ENCODE measurements at places on chromosomes 6 and 20.

- DNase-seq = no peak
These were observed 1.4 kb downstream of the SRC start for GRCh38 chr20:37347347-37347823.

DNA sequence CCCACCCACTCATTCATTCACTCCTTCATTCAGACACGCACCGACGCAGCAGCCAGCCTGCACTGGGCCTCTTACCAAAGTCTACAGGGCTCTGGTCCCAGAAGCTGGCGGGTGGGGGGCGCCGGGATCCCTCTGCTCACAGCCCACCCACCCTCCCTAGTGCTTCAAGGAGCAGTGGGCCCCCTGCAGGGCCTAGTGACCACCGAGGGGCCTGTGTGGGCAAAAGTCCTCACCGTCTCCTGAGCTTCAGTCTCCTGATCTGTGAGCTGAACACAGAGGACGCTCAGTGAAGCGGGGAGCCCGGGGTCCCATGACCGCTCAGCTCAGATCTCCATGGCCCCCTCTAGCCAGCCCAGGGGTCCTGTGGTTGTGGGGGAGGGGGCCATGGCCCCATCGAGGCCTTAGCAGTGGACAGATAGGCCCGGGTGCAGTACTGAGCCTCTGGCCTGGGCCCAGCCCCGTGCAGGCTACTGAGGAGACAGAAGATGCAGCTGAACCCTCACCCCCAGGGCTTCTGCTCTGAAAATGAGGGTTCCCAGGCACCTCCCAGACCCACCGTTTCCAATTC lies 33.4 kb upstream of the MRGBP start:
- DNase-seq = no peak

DNA sequence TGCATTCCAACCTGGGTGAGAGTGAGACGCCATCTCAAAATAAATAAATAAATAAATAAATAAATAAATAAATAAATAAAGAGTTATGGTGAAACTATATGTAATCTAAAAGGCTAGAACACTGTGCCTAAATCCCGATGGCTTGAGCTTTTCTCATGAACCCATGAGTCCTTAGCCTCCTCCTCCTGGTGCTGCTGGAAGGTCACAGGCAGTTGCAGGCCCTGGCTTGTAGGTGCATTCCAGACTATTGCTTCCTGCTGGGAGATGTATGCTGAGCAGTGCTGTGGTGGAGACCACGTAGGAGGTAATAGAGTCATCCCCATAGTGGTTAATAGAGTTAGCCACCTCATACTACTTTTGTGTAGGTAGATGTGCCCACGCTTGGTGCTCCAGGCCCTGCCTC lies 12.5 kb downstream of the PTK7 start:
- no peak for DNase-seq

DNA sequence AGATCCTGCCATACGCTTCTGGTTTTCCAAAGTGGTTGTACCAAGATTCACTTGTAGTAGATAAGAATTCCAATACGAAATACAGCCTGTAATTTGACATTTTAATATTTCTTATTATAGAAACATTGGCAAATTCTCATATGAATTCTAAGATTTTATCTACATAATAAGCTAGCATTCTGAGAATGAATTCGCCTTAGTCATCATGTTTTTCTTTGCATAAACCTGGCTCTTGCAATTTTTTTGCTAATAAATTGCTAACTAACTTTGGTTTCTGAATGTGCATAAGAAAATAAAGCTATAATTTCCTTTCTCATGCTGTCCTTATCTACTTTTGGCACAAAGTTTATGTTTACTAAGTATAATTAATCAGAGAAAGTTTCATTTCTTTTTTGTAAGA lies 673.0 kb downstream of the PTPRT start:
- no peak for DNase-seq

- no peak for DNase-seq
These were observed 98.4 kb downstream of the CDKAL1 start for GRCh38 chr6:20632696-20633095.

GRCh38 chr6:15907914-15908518 lies 220.9 kb upstream of the MYLIP start:
- no peak for DNase-seq

- DNase-seq = no peak
These were observed 14.5 kb downstream of the COL9A3 start for GRCh38 chr20:62831361-62831788.

DNA sequence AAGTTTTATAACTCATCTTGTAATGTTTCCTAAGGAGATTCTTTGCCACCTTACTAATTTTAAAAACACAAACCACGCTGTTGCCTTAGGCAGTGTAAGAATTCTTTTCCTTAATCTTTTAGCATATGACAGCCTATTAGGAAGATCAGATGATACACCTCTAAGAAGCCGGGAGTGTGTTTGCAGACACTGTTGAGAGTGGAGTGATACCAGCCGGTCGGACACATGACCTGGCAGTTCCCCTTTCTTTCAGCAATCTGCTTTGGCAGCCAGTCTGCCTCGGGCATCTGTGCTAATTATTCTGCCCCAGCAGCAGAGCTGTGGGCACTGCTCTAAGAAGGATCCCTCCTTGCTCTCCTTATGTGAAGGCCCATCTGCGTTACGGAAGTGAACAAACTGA lies 50.9 kb downstream of the PLCB4 start:
- no peak for DNase-seq

GRCh38 chr6:5295623-5296022 lies 34.3 kb downstream of the FARS2 start:
- no peak for DNase-seq

GRCh38 chr20:12977328-12978125 lies 31.2 kb upstream of the SPTLC3 start:
- DNase-seq = no peak

DNA sequence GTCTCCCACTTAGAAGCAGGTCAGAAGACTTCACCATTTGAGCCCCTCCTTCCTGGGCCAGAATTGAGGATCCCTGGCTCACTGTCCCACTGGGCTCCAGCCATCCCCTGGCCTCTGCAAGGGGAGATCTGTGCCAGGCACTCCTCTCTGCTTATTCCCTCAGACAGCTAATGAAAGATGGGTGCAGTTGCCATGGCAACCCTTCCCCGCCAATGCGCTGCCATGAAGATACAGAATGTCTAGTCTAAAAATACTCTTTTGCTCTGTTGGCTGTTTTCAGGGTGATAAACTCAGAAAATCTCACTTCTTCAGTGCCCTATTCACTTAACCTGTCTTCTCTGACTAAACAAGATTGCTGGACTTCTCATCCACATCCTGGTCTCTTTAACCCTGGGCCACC lies 13.6 kb upstream of the TTLL2 start:
- no peak for DNase-seq

DNA sequence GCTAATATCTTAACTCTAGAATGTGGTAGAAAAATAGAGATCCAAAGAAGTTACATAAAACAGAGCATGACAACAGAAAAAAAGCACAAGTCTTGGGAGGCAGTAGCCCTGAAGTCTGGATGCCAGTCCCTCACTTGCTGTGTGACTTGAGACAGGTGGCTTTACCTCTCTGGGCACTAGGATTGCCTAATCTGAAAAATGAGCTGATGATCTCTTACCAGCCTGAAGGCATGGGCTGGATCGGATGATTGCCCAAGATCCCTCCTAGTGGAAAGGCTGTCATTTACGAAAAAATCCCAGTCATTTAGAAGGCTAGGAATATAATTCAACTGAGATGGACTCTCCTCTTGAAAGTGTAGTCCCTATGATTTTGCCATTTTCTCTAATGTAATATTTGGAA lies 10.9 kb upstream of the GCM1 start:
- DNase-seq = no peak

DNA sequence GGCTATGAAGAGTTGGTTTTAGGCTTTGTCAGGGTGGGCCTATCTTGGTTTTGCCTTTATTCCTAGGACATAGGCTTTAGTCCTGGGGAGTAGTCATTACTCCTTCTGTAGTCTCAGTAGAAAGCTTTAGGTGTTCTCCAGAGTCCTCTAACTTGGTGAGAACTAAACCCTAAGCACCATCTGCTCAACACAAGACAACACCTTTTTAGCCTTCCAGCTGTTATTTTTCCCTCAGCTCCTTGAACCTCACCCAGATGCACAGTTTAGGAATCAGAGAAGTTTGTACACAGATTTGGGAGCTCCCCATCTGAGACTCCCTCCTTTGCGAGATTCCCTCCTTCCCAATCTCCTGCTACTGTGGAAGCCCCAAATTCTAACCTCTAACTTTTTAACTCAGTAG lies 141.3 kb downstream of the QRSL1 start:
- no peak for DNase-seq

GRCh38 chr20:61332016-61332975 lies 80.2 kb downstream of the CDH4 start:
- DNase-seq = no peak

GRCh38 chr6:144036064-144036834 lies 28.2 kb upstream of the PLAGL1 start:
- DNase-seq = no peak

Data from stimulated activated naive CD8-positive, alpha-beta T cell treated with anti-CD3 and anti-CD28 coated beads, Interleukin-15, amount 100 ng/mL, for 72 hours (primary cell).